ENCODE measurements at places on chromosomes 1 and 21.
A peak's percentile ranks its signal among the peaks of the same experiment; 100 is the strongest.

GRCh38 chr1:236240675-236241074 is 41.1 kb downstream of the ERO1B start:
- DNase-seq, result no peak

DNA sequence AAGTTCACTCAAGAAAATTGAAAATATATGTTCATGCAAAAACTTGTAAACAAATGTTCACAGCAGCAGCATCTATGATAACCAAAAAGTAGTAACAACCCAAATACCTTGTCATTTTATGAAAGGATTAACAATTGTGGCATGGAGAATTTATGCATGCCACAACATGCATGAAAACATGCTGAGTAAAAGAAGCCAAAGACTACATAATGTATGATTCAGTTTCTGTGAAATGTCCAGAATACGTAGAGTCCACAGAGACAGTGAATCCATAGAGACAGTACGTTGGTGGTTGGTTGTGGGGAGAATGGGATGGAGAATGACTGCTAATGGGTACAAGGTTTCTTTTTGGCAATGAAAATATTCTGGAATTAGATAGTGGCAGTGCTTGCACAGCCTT is 148.7 kb downstream of the MAST2 start:
- no peak for DNase-seq

- peak; percentile 93 for DNase-seq
Observed at GRCh38 chr1:940107-941014, 16.6 kb downstream of the SAMD11 start.

GRCh38 chr1:232973652-232974611 is 23.5 kb downstream of the NTPCR start:
- DNase-seq, result no peak

DNA sequence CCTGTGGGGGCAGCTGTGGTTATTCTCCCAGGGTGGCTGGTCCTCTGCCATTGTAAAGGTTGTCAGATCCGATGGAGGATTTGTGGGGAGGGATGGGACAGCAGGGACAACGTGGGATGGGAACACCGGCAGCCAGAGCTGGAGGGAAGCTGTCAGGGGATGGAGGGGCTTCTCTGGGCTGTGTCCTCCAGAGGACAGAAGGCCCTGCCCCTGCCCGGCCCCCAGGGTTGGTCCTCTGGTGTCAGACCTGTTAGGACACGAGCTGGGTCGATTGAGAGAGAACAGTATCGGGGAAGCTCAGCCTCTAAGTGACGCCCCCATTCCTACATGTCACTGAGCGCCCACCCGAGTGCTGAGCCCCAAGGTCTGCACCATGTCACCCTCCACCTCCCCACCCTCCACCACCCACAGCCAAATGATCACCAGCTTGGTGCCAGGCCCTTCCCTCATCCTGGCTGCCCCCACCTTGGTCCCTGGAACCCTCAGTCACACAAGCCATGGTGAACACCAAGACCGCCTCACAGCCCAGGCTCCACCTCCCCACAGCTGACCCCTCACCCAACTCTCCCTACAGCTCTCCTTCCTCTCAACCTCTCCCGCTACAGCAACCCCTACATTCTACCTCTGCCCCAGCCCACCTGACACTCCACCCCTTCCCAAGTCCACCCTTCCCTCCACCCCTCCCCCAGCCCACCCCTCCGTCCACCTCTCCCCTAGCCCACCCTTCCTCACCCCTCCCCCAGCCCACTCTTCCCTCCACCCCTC is 244.4 kb downstream of the MATN1 start:
- no peak for DNase-seq

- peak; percentile 80 for DNase-seq
Observed at GRCh38 chr1:166166698-166167571, at the start of gene FAM78B. Gene FAM78B, minus strand, starts transcription at chr1:166167001. Its CDS starts 753 bp downstream, at chr1:166166248.

DNA sequence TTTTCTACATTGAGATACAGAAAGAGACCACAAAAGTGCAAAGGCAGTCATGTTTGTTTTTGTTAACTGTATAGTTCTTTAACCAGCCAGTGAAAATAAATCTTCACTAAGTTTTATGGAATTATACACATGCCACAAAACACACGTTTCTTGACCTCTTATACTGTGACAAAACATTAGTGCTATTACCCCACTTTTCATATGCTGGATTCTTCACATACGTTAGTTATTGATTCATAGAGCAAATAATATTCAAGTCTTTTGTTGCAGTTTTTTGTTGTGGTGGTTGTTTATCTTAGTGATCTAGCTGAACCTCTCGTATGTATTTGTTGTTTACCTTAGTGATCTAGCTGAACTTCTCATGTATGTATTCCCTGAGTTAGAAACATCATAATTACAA is 28.0 kb downstream of the LYPLAL1 start:
- DNase-seq, result no peak

GRCh38 chr21:40625991-40626390 is 221.0 kb downstream of the DSCAM start:
- no peak for DNase-seq

DNA sequence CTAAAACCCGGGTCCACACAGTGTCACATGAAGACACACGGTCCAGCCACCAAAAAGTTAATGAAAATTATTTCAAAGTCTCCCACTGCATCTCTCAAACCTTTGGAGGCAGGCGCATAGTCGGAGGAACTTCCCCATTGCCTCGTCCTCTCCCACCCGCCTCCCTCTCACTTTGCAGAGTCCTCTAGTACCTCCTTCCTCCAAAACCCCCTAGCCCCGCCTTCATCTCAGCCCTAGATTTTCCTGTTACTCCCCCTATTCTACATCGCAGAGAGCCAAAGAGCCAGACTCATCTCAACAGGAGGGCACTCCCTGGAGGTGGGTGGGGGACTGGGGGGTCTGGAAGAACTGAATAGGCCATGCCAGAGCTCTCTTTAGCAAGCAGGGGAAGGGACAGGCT is 79.3 kb downstream of the DISP3 start:
- DNase-seq, result no peak

- DNase-seq, result no peak
Observed at GRCh38 chr1:201999625-202000238, 10.7 kb upstream of the ELF3 start.

GRCh38 chr1:86380257-86380861 is 15.8 kb downstream of the ODF2L start:
- no peak for DNase-seq

DNA sequence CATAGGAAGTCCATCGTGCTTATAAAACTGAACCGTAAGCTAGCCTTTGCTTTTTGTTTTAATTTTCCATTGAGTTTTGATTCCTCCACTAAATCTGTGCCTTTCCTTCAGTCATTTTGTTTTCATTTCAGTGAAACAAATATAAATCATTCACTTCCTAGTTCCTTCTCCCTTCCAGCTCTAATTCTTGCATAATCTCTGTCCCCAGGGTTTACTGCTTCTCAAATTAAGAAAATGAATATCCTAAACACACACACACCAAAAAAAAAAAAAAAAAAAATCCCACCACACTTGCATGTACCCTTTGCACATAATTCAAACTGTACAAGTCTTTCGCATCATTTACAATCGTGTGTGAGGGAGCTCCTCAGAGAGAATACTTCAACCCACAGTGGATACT is 6.8 kb downstream of the KCNH1 start:
- no peak for DNase-seq

DNA sequence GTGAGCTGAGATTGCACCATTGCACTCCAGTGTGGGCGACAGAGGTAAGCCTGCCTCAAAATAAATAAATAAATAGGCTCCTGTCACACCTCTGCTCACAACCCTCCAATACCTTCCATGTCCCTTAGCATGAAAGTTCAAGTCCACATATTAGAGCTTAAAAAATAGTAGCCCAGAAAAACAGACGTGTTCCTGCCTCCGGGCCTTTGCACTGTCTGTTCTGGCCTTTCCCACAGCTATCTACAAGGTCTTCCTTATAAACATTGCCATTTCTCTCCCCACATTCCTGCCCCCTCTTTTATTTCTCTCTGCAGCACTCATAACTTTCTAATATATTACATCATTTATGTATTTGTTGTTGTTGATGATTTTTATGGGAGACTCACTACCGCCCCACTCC is 85.6 kb upstream of the CASZ1 start:
- DNase-seq, result no peak

DNA sequence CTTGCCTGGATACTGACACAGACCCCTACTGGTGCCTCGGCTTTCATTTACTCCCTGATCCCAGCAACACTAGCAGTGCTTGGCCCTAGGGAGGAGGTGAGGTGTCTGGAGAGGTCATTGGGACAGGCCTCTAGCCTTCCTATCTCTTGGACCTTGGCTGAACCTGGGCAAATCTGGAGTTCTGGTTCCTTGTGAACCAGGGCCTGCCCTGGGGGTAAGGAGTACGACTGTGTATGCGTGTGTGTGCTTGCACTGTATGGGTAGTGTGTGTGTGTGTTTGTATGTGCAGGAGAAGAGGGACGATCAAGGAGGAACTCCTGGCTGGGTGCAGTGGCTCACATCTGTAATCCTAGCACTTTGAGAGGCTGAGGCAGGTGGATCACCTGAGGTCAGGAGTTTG is 252.7 kb upstream of the CSF3R start:
- DNase-seq, result no peak

DNA sequence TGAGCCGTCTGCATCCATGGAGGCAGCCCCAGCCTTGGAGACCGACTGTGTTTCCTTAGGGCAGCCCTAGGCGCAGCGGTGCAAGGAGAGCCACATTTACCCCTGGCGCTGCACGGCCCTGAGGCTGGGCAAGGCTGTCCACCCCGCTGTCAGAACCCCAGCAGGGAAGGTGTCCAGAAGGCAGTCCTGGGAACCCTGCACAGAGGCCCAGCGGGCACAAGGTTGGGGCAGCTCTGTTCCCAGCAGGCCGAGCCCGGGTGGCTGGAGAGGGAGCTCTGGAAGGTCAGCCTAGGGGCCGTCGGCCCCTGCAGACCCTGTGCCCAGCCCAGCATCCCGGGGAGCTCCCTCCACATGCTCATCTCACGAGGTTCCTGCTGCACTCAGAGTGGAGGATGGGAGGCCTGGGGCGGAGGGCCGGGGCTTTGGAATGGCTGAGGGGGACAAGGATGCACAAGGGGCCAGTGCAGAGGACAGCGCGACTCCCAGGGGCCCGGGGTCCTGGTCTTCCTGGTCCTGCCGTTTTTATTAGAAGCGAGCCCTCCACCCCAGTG is 19.9 kb upstream of the SAMD11 start:
- peak; percentile 61 for DNase-seq

DNA sequence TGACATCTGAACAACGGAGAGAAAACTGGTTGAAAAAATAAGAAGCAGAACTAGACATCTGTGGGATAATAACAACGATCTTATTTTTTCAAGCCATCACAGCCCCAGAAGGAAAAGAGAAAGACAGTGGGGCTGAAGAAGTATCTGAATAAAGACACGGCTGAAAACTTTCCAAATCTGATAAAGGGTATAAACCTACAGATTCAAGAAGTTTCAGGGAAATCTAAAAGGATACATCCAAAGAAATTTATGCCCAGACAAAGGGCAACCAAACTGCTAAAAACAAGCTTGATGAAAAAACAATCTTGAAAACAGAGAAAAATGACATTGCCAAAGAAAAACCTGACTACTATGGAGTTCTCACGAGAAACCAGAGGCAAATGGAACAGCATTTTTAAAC is 40.4 kb downstream of the TARBP1 start:
- no peak for DNase-seq

DNA sequence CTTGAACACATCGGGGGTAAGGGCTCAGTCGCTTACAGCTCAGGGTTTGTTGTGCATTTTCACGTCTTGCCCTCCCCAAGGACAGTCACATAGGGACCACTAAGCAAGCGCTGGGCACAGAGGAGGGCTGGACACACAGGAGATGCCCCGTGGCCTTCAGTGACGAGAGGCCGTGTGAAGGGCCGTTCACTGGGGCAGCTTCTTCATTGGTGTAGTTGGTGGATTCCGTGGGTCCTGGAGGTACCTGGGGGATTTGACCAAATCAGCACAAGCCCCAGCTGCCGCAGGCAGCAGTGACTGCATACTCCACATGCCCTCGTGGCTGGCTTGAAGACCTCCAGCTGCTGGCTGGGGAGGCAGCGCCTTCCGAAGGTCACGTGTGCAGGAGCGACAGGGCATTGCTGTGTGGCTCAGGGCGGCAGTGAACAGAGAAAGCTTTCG is 100.8 kb upstream of the C1orf174 start:
- DNase-seq, result no peak

DNA sequence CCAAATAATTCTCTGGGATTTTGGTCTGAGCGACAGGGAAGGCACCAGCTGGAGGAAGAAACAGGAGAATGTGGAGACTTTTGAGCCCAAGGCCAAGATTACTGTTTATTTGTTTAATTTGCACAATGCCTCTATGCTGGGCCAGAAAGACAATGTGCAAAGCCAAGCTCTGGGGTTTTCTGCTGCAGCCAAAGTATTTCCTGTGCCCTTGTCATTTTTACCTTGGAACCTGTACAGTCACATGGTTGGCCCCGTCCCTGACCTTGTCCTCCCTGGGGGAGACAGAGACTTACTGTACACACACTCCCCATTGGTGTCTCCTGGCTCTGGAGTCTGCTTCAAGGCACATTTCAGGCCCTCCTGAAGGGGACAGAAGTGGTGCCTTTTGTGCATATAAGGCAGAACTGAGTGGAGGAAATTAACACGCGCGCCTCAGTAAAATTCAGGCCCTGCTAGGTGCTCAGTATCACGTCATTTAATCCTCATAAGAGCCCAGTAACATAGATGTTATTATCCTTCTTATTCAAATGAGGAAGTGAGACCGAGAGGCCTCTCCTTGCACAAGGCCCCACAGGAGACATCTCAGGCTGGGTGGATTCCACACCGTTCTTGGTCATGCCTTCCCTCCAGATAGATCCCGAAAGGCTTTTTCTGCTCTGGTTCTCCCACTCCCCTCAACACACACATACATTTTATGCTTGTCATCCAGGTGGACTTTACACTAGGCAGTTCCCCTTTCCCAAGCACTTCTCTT is 21.1 kb downstream of the C1orf115 start:
- no peak for DNase-seq

GRCh38 chr1:212557739-212558692 is 50.5 kb upstream of the ATF3 start:
- peak; percentile 75 for DNase-seq

- DNase-seq, result no peak
Observed at GRCh38 chr1:101769520-101769919, 227.2 kb downstream of the OLFM3 start.

All from right cardiac atrium (tissue), 5 donors.